Activated CD8-positive, alpha-beta memory T cell treated with anti-CD3 and anti-CD28 coated beads for 4 hours (primary cell): ENCODE measurements at places on chromosomes 3 and 15.

- no peak for DNase-seq
Observed at GRCh38 chr15:45106002-45106790, 7.8 kb downstream of the DUOX2 start.

- no peak for DNase-seq
Observed at GRCh38 chr3:56833022-56833421, 31.3 kb upstream of the ARHGEF3 start.

DNA sequence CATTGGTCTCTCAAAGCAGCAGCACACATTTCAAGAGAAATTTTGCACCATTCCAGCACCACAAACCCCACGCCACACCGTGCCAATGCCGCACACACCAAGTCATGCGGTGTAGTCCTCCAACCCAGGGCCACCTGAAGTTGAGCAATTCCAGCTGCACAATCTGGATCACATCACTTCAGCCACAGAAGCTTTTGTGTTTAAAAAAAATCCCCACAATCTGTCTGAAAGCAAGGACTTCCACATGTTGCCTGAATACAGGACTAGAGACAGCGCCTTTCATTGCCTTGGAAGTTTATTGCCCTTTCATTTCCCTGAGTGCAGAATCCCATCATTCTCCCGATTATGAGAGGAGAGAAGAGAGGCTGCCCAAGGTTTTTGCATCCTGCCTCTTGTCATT, 175.6 kb upstream of the BCL6 start:
- DNase-seq: no peak

DNA sequence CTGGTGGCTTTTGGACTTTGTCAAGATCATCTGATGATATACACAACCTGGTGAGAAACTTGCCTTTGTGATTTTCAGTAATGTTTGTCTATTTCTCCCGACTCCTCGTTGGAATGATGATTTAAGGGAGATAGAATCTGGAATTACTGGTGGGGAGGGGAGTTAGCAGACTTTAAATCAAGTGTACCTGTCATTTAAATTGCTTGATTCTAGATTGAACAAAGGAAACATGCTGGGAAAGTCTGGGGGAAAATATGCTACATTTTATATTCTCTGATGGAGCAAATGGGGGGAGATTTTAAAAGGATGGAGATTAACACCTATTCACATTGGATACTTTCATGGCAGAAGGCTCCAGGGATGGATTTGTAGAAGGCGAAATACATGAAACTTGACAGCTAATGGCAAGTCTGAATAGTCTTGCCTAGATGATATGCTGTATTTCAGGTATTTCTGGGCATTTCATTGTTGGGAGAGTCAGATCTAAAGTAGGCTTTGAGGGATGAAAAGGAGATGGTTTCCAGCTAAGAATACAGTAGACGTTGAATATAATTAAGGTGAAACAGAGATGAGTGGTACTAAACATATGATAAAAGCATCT, 189.1 kb upstream of the PDZRN3 start:
- DNase-seq: no peak

- DNase-seq: no peak
Observed at GRCh38 chr3:43366885-43367284, 80.5 kb downstream of the SNRK start.

DNA sequence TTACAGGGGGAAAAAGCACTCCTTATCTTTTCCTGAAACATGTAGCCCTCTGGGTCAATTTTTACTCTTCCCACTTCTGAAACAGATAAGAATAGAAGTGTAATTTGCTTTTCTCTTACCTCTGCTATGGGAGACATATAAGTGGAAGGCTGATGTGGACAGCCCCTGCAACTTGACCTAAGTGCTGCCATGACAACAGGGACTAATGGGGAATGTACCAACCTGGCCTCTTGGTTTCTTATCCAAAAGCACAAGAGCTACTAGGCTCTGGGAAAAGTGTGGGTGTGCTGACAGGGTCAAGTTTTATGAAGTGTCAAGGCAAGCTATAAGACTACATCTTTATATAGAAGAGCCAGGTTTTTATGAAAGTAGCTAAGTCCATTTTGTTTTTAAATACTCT, 1246.5 kb downstream of the OTOL1 start:
- no peak for DNase-seq

- DNase-seq: no peak
Observed at GRCh38 chr3:8445861-8446260, 55.8 kb upstream of the LMCD1 start.

- DNase-seq: no peak
Observed at GRCh38 chr15:69802432-69802831, 295.3 kb downstream of the TLE3 start.

- no peak for DNase-seq
Observed at GRCh38 chr3:59545374-59545773, 495.5 kb upstream of the CFAP20DC start.
